ENCODE measurements at places on chromosomes 6 and 20. TPM values are rescaled to one million over a fixed set of nuclear protein-coding genes. Genes with fewer than 3 reads are reported as not detected.
A peak's percentile ranks its signal among the peaks of the same experiment; 100 is the strongest.

GRCh38 chr20:58078741-58079522 lies 149.5 kb downstream of the ANKRD60 start:
- DNase-seq, result peak; percentile 86

DNA sequence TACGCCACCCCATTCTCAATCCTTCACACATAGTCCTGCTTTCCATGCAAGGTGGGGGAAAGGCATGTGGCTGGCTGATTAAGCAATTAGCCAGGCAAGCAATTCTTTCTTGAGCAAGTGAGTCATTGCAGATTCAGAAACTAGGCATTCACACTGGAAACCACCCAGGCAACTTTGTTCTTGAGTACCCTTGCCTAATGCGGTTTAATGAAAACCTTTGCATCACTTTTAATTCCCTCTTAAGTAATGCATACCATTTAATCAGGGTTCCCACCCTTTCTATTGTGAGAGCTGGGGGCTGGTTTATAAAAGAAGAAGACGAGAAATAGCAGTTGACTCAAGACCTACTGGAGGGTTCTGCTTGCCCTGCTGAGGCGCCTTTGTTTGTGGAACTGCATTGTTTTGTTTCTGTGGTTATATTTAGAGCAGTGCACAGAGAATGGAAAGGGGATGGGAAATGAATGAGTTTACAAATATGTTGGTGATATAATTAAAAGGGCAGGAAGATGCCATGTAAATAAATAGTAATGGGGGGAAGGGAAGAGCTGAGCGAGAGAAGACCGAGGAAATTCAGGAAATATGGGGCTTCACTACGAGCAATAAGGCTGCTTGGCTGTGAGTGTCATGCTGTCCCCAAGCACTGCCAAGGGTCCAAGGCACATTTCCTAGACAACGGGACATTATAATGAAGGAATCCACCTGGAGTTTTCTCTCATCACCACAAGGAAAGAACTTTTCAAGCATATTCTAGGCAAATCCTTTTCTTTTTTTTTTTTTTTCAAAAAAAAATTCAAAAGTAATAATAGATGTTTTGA lies 48.8 kb upstream of the TSHZ2 start:
- DNase-seq, result no peak

The GOPC gene
- 43.1 TPM for polyA plus RNA-seq

- DNase-seq, result no peak
Measured at GRCh38 chr6:79077715-79078074, 359 bp downstream of the PHIP start.

DNA sequence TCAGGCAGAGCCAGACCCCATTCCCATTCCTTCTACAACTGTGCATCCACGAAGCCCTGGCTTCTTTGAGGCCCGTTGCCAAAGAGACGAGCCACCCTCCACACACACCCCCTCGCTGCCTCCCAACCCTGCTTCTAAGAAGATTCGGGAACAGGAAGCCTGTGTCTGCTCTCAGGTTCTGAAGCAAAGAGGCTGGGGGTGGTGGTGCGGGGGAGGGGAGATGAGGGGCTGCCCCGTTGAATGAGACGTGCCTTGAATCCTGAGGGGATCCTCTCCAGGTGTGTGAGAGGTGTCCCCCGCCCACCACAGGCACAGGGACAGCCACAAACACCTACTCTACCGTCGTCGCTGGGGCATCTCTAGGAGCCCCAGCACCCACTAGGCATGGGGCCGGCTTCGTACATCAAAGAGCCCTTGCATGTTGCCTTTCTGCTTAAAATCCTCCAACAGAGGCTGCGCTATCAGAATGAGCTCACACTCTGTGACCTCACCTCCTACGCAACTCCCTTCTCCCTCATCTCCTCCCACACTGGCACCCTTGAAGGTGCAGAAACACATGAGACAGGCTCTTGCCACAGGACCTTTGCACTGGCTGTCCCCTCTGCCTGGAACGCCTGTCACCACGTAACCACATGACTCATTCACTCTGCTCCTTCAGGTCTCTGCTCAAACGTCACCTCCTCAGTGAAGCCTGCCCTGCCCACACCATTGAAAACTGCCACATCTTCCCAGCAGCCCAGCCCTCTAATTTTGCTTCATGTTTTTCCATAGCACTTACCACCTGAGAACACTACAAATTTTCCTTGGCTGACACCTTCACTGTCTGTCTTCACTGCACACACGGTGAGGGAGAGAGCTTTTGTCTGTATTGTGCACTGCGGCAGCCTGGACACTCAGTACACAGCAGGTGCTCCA lies 58.5 kb downstream of the PREX1 start:
- DNase-seq, result no peak

- no peak for DNase-seq
Measured at GRCh38 chr20:34579191-34579978, 20.9 kb downstream of the MAP1LC3A start.

- DNase-seq, result peak; percentile 67
Measured at GRCh38 chr20:49570828-49571552, 3.1 kb upstream of the PTGIS start.

- DNase-seq, result peak; percentile 55
Measured at GRCh38 chr6:43972179-43972912, 154.9 kb downstream of the MRPL14 start.

- DNase-seq, result no peak
Measured at GRCh38 chr6:277746-278145, 14.5 kb upstream of the DUSP22 start.

DNA sequence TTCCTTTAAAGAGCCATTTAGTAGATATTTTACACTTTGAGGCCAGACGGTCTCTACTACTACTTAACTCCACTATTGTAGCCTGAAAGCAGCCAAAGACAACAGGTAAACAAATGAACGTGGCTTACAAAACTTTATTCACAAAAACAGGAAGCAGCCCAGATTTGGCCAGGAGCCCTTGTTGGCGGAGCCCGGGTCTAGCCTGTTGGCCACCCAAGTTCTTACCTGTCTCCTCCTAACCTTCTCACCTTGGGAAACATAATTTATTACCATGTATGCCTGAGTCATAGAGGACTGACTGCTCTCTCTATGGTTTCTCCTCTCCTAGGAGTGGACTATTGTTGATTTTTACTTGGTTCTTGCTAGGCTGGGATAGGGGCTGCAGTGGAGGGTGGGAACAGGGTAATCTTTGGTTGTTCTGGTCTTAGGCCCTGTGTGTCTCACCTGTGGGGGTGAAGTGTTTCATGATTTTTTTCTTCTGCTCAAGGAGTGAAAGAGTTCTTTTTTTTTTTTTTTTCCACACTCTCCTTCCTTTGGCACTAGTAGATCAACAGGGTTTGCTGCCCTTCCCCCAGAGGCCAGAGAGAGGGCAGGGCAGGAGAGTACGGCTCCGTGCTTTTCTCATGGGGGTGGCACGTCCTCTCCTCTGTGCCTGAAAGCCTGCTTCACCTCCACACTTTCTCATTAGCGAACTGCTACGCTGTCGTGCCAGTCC lies 90.0 kb downstream of the RPP40 start:
- no peak for DNase-seq

- DNase-seq, result no peak
Measured at GRCh38 chr6:23280437-23280836, 711.1 kb downstream of the HDGFL1 start.

- peak; percentile 73 for DNase-seq
Measured at GRCh38 chr6:14858808-14859207, 387.1 kb upstream of the JARID2 start.

DNA sequence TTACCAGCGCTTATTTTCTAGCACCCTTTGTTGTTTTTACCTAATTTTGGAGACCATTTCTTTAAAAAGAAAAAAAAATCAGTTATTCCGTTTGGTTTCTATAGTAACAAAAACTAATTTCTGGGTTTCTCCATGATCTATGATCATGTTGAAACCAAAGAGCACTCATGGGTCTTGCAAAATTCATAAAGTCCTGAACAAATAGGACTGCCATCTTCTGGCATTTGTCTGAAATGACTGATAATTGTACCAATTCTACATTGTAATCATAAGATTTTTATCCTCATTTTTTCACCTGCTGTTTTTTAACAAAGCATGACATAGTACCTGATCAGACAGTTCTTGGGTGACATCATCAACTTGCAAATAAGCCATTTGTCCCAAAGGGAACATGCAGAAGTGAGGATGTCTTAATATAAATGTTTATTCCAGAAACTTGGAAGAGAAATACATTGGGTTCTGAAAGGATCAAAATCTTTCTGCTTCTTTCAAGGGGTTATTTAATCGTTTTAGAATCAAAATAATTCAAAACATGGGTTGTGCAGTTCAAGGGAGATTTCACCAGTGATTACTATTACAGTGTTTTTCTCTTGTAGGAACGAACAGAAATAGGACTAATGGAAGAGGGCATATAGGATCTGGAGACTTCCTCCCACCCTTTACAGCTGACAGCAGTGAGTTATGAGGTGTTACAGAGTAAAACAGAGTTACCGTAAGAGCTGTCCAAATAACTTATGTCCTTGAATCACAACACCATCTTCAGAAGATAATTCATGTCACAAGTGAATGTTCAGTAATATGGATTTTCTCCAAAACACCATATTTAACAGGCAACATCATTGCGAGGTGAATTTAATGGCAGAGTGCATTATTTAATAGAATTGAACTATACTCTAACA lies 87.1 kb upstream of the GJE1 start:
- peak; percentile 67 for DNase-seq

The CCN2 gene
- polyA plus RNA-seq, result 73.9 TPM

GRCh38 chr6:133173276-133173675 lies 67.9 kb upstream of the EYA4 start:
- DNase-seq, result no peak

The FERMT1 gene
- polyA plus RNA-seq, result 0.23 TPM

GRCh38 chr20:47543006-47543431 lies 41.3 kb downstream of the NCOA3 start:
- DNase-seq, result no peak

The TMEM244 gene
- polyA plus RNA-seq, result not detected

GRCh38 chr6:119459207-119459974 lies 109.8 kb upstream of the MAN1A1 start:
- DNase-seq, result no peak

The SAMD10 gene
- 4.3 TPM for polyA plus RNA-seq

The MEP1A gene
- polyA plus RNA-seq, result 0.19 TPM

- DNase-seq, result peak; percentile 83
Measured at GRCh38 chr6:159169193-159169555, at the start of gene FNDC1. Gene FNDC1, plus strand, starts transcription at chr6:159169400. Its CDS starts 197 bp downstream, at chr6:159169597.

DNA sequence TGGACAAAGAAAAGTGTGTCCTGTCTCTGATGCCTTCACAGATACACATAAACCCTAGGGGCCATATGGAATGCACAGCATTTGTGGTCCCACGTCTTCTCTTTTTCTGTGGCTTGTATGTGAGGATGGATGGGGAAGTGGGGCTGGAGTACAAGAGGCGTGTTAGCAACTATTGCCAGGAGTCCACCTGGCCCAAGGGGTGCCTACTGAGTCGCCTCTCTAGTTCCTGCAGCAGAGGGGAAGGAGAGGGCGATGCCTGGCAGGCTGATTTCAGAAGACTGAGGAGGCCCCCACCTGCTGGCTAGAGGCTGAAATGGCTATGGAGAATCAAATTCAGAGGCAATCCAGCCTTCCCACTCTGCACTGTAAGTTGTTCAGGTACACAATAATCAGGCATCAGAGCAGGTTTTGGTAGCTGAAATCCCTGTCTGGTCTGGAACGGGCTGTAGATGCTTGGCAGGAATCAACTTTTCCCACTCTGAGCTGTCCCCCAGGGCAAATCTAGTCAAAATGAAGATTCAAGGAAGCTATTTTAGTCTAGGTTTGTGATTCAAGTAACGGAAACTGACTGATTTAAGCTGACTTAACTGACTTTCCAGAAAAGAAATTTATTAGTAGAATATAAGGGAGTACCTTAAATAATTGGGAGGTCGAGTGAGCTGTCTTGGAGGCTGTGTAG lies 14.9 kb upstream of the PPARD start:
- DNase-seq, result peak; percentile 67

DNA sequence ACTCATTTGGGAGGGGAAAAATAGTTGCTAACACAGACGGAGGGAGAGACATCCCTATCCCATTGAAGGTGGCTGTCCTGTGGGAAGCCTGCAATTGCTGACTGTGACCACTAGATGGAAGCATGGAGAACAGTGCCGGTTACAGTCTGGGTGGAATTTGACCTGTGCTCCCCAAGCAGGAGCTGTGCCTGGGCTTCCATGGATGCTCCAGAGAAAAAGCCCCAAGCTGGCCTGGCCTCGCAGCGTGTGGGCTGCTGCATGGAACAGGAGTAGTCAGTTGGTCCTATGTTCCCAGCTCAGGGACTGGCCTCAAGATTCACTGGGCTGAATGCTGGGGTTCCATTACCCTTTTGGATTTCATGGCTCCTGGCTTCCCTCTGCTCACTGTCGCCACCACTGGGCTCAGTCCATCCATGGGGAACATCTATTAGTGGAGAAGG lies 116.3 kb upstream of the CHD6 start:
- DNase-seq, result peak; percentile 15

GRCh38 chr20:35108921-35109320 lies 16.3 kb upstream of the TRPC4AP start:
- DNase-seq, result no peak

DNA sequence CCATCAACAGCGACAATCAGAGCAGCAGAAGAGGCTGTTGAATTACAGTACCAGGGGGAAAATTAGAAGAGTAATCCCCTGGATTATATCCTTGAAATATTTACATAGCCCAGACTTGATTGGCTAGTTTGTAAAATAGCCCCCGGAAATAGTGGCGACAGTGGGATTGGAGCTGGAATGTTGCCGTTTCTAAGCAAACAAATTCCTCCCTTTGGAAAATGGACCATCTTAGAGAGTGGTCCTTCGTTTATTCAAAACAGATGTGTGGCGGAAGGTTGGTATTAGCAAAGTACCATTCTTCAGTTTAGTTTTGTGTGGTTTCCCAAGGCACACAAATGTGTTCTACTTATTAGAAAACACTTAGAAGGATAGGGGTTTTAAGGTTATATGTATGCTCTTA lies 4.5 kb upstream of the EPB41L2 start:
- DNase-seq, result no peak

DNA sequence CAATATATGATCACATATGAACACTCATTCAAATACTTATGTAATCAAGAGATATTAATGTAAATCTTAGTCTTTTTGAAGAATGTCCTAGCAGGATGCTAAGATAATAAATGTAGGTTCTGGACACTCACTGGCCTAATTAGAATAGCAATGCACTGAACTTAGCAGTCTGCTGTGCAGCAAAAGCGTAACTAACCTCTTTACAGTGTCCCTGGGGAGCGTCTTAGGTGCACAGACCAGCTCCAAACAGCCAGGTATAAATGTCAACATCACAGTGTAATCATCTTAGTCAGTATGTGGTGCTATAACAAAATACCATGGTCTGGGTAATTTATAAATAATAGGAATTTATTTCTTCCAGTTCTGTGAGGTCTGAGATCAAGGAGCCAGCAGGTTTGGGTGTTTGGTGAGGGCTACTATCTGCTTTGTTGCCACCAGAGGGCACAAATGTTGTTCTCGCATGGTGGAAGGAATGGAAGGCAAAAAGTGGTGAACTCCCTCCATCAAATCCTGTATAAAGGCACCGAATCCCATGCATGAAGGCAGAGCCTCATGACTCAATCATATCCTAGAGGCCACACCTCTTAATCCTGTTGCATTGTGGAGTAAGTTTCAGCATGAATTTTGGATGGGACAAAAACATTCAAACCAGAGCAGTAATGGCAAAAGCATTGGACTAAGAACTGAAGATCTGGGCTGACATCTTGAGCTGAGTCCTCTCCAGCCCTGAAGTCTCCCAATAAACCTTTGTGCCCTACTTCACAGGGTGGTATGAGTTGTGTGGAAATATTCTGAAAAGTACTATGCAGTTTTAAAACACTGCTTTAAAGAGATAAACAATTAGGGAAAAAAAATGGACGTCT lies 41.8 kb upstream of the FOXO3 start:
- DNase-seq, result no peak

The MATN4 gene
- polyA plus RNA-seq, result 0.94 TPM

- peak; percentile 38 for DNase-seq
Measured at GRCh38 chr6:150267686-150268561, 100.9 kb upstream of the IYD start.

The CNR1 gene
- 0.23 TPM for polyA plus RNA-seq
